ENCODE measurements at places on chromosomes 2 and 18. TPM values are rescaled to one million over a fixed set of nuclear protein-coding genes. Genes with fewer than 3 reads are reported as not detected.

Gene MOGAT1
- not detected for total RNA-seq

Gene REG1B
- total RNA-seq, result not detected

Gene ANKRD29
- total RNA-seq, result 0.35 TPM

Gene CHRNG
- not detected for total RNA-seq

Gene ESCO1
- 43.4 TPM for total RNA-seq

Gene PSMA8
- not detected for total RNA-seq

Gene ARHGAP28
- not detected for total RNA-seq

- no peaks in the 10 kb centered on the region for H3K36me3 ChIP-seq
- no peak overlapping the region for H3K27ac ChIP-seq
- no peaks in the 10 kb centered on the region for H3K4me1 ChIP-seq
- no peak overlapping the region for H3K4me3 ChIP-seq
- no peak for DNase-seq
- no peaks in the 10 kb centered on the region for H3K27me3 ChIP-seq
Observed at GRCh38 chr18:4750393-4751346, 295.6 kb upstream of the DLGAP1 start.

DNA sequence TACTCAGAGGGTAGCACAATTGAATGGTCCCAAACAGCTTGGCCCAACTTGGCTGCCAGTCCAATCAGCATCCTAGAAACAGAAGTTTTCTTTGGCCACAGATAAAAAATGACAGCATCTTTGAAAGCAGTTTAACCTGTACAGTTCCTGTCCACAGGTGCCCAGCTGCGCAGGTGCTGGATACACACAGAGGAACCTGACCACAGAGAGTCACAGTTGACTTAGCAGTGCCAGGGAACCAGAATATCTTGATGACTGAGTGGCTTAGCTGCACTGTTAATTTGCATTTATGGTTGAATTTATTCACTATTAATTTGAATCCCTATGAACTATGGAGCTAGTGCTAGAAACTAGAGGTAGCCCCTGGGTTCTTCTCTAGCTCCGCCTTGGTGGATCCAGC is 93.7 kb downstream of the TPGS2 start:
- H3K27ac ChIP-seq, result no peak overlapping the region
- H3K27me3 ChIP-seq, result no peaks in the 10 kb centered on the region
- no peak overlapping the region for H3K4me3 ChIP-seq
- no peaks in the 10 kb centered on the region for H3K36me3 ChIP-seq
- no peak for DNase-seq

DNA sequence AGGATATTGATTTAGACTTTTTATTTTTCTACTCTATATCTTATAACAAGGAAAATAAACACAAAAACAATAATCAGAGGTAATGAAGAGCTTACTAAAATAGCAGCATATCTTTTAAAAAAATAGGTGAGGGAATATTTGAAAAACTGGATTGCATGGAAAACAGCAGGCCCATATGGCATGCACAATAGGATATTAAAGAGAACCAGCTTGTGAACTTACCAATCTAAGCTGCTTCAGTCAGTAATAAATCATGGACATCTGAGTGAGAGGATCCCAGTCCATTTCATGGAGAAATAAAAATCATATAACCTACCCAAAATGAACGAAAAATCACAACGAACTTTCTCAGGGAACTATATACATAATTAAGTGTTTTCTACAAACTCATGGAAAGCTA is 634.6 kb downstream of the ADCYAP1 start:
- no peaks in the 10 kb centered on the region for H3K4me1 ChIP-seq
- no peak overlapping the region for H3K4me3 ChIP-seq
- no peaks in the 10 kb centered on the region for H3K27me3 ChIP-seq
- H3K27ac ChIP-seq, result no peak overlapping the region
- no peaks in the 10 kb centered on the region for H3K36me3 ChIP-seq
- no peak for DNase-seq

DNA sequence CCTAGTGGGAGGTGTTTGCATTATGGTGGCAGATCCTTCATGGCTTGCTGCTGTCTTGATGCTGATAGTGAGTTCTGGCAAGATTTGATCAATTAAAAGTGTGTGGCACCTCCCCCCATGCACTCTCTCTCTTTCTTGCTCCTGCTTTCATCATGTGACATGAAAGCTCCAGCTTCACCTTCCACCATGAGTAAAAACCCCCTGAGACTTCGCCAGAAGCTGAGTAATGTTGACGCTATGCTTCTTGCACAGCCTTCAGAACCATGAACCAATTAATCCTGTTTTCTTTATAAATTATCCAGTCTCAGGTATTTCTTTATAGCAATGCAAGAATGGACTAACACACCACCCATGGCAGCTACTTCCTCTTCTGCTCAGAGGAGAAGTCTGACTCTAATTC is 2181.4 kb upstream of the PIK3C3 start:
- H3K27me3 ChIP-seq, result no peaks in the 10 kb centered on the region
- no peaks in the 10 kb centered on the region for H3K36me3 ChIP-seq

DNA sequence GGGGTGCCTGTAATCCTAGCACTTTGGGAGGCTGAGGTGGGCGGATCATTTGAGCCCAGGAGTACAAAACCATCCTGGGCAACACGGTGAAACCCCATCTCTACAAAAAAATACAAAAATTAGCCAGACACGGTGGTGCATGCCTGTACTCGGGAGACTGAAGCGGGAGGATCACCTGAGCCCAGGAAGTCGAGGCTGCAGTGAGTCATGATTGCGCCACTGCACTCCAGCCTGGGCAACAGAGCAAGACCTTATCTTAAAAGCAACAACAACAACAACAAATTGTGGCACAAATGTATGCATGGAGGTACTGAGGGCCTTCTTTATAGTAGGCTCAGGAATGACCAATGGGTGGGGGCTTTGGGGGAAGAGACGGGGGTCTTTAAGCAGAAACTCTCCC is 38.5 kb downstream of the HPCAL1 start:
- H3K27me3 ChIP-seq, result no peaks in the 10 kb centered on the region
- no peak for DNase-seq
- H3K27ac ChIP-seq, result no peak overlapping the region
- H3K36me3 ChIP-seq, result no peaks in the 10 kb centered on the region

DNA sequence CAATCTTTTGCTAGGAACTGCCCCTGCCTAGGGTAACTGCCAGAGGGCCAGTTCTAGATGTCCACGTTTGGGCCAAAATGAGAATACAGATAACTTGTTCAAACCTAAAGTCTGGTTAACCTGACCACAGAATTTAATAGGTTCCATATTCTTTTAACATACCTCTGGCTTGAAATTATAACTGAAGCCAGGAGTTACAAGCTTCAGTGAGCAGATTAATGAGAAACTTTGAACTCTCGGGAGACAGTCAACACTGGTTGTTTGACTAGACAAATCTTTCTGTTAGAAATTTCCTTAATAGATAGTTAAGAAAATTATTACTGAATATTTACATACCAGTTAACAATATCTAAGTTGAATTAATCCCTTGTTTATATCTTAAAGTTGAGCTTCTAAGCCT is 110.0 kb upstream of the KLF7 start:
- no peaks in the 10 kb centered on the region for H3K27me3 ChIP-seq
- H3K4me3 ChIP-seq, result no peak overlapping the region
- no peaks in the 10 kb centered on the region for H3K36me3 ChIP-seq
- H3K27ac ChIP-seq, result no peak overlapping the region

DNA sequence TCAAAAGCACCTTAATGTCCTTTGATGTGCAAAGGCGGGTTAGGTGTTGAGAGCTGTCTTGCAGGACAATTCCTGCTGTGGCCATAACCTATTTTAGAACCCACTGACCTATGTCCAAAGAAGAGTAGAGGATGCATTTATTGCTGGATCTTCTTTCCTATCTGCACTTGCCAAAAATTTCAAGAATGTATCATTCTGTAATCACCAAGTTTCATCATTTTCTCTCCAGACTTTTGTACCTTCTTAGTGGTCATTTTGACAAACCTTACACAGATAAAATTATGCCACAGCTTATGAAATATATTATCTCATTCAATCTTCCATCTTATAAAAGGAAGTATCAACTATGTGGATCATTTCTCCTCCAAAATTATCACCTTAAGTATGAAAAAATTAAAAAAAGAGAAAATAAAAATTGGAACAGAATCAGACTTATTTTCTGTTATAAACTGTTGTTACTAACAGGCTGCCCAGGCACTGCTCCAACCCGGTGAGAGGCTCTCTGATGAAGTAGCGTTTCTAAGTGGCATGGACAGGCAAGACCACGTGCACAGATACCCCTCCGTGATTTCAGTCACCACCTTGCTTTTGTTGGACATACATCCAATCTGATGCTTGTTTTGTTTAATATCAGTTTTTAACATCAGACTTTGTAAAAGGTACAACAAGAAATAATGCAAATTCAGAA is 559.9 kb upstream of the ID2 start:
- no peak overlapping the region for H3K4me3 ChIP-seq
- peaks cover under 1% of the 10 kb centered on the region for H3K4me1 ChIP-seq
- no peaks in the 10 kb centered on the region for H3K27me3 ChIP-seq

- peak; percentile 60 for DNase-seq
- H3K27ac ChIP-seq, result no peak overlapping the region
- peaks cover 58% of the 10 kb centered on the region for H3K36me3 ChIP-seq
Observed at GRCh38 chr2:147937744-147938349, 82.7 kb downstream of the ORC4 start.

- no peak overlapping the region for H3K27ac ChIP-seq
- DNase-seq, result no peak
- H3K4me1 ChIP-seq, result no peaks in the 10 kb centered on the region
- no peak overlapping the region for H3K4me3 ChIP-seq
- no peaks in the 10 kb centered on the region for H3K27me3 ChIP-seq
Observed at GRCh38 chr2:200397785-200398184, 91.3 kb downstream of the SPATS2L start.

GRCh38 chr2:29275186-29275585 is 160.0 kb downstream of the CLIP4 start:
- no peaks in the 10 kb centered on the region for H3K27me3 ChIP-seq
- no peak for DNase-seq
- no peak overlapping the region for H3K27ac ChIP-seq
- H3K4me1 ChIP-seq, result no peaks in the 10 kb centered on the region
- H3K4me3 ChIP-seq, result no peak overlapping the region

- H3K4me3 ChIP-seq, result no peak overlapping the region
- H3K27ac ChIP-seq, result no peak overlapping the region
- no peak for DNase-seq
Observed at GRCh38 chr2:95310216-95310615, 13.1 kb downstream of the KCNIP3 start.

GRCh38 chr2:235564884-235565530 is 71.2 kb downstream of the AGAP1 start:
- H3K27me3 ChIP-seq, result no peaks in the 10 kb centered on the region
- H3K36me3 ChIP-seq, result no peaks in the 10 kb centered on the region
- H3K4me1 ChIP-seq, result no peaks in the 10 kb centered on the region
- no peak overlapping the region for H3K4me3 ChIP-seq
- no peak overlapping the region for H3K27ac ChIP-seq
- no peak for DNase-seq

- no peaks in the 10 kb centered on the region for H3K4me1 ChIP-seq
- H3K27me3 ChIP-seq, result no peaks in the 10 kb centered on the region
- no peak overlapping the region for H3K4me3 ChIP-seq
- no peaks in the 10 kb centered on the region for H3K36me3 ChIP-seq
- no peak for DNase-seq
Observed at GRCh38 chr2:112896909-112897623, 13.9 kb upstream of the IL37 start.

Data from natural killer cell (primary cell).